ENCODE measurements at places on chromosomes 3 and 15. TPM values are rescaled to one million over a fixed set of nuclear protein-coding genes. Genes with fewer than 3 reads are reported as not detected.

Gene COL8A1
- polyA plus RNA-seq = 2.3 TPM

Gene CRABP1
- 0.40 TPM for polyA plus RNA-seq

Gene ASB14
- polyA plus RNA-seq = 1.5 TPM

Gene OCA2
- polyA plus RNA-seq = 12.0 TPM

Gene CLRN1
- not detected for polyA plus RNA-seq

Measured in left lung (tissue), 14 donors.